ENCODE measurements at places on chromosomes 6 and 20.

DNA sequence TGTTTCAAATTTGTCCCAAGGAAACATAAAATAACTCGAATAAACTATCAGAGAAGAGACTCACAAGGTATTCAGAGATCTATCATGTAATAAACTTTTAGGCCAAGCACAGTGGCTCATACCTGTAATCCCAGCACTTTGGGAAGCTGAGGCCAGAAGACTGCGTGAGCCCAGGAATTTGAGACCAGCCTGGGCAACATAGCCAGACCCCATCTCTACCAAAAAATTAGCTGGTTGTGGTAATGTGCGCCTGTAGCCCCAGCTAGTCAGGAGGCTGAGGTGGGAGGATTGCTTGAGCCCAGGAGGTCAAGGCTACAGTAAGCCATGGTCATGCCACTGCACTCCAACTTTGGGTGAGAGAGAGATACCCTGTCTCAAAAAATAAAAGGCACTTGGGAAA, 79.2 kb upstream of the GCM1 start:
- no peak for DNase-seq

- peak; percentile 75 for DNase-seq
Observed at GRCh38 chr6:167825332-167826229, 1.1 kb upstream of the AFDN start.

GRCh38 chr20:36394340-36394965, 88.3 kb downstream of the DLGAP4 start:
- no peak for DNase-seq

- DNase-seq, result no peak
Observed at GRCh38 chr6:132390017-132390416, 11.3 kb downstream of the MOXD1 start.

DNA sequence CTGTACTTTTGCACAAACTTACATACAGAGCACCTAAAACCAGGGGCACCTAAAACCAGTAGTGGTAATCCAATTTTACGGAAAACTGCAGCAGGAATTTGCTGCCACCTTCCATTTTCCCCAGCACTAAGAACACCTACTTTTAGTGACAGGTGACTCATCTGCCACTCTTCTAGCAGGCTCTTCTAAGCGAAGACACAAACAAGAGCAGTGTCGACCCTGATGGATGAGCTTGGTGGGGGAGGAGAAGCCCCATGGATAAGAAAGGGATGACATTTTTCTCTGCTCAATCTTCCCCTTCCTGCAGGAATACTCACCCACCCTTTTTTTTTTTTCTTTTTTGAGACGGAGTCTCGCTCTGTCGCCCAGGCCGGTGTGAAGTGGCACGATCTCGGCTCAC, 116.9 kb downstream of the GMPR start:
- DNase-seq, result no peak

- no peak for DNase-seq
Observed at GRCh38 chr6:106745824-106746582, 116.6 kb downstream of the QRSL1 start.

GRCh38 chr20:37538003-37538402, 10.3 kb upstream of the BLCAP start:
- no peak for DNase-seq

DNA sequence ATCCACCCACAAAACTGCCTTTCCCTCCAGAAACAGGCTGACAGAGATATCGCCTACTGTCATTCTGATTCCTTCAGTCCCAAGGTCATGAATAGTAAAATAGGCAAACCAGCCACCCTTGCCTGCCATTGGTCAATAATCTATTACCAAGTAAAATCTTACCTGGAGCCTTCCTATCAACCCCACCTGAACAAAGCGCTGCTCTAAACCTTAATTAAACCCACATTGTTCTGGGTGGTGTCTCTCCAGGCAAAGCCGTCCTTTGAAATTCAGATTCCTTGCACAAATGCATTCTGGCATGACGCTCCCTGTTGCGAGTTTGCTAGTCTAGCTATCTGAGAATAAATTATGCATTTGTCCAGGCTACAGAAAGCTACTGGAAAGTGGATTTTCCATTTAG, 291.6 kb upstream of the ECI2 start:
- DNase-seq, result no peak

DNA sequence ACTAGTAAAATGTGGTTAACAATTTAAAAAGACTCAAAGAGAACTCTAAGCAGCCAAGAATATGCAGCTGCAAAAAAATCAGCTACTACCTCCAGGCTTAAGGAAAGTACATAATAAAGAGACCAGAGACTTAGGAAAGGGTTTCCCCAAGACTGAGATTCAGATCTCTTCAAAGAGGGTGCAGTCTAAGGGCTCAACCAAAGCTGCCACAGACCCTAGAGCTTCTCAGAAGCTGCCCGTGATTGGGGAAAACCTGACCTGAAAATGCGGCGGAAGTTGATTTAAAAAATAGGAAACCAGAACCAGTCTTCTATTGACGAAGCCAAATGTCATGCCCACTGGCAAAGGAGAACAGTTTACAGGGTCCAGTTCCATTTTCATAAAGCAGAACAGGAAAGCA, 516.8 kb upstream of the MARCKS start:
- no peak for DNase-seq
